ENCODE measurements at places on chromosomes 2 and 18.

GRCh38 chr2:69674316-69674670 lies 30.8 kb upstream of the AAK1 start:
- DNase-seq: no peak

- no peak for DNase-seq
These were observed 305.9 kb downstream of the ARHGAP15 start for GRCh38 chr2:143435131-143435530.

- peak; percentile 47 for DNase-seq
These were observed 15.1 kb downstream of the ST3GAL5 start for GRCh38 chr2:85873679-85874078.

DNA sequence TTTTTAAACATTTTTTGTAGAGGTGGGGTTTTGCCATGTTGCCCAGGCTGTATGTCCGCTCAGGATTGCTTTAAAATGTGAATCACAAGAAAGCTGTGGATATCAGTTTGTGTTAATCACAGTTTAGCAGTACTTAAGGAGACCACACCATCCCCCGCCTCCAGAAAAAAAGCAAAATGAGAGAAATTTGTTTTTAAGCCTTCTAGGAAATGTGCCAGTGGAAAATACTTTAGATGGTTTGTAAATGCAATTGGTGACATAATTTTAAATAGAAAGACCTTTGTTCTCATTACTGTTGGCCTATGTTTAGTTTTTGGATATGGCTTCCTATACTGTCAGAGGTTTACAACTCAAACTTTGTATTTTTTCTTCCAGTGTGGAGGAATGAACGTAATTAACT lies 27.0 kb downstream of the GCA start:
- DNase-seq: peak; percentile 16

GRCh38 chr18:51171625-51172259 lies 25.7 kb downstream of the MEX3C start:
- DNase-seq: no peak

GRCh38 chr18:46408334-46408987 lies 248.6 kb downstream of the LOXHD1 start:
- DNase-seq: no peak

GRCh38 chr2:118430510-118431164 lies 342.4 kb downstream of the INSIG2 start:
- peak; percentile 72 for DNase-seq

DNA sequence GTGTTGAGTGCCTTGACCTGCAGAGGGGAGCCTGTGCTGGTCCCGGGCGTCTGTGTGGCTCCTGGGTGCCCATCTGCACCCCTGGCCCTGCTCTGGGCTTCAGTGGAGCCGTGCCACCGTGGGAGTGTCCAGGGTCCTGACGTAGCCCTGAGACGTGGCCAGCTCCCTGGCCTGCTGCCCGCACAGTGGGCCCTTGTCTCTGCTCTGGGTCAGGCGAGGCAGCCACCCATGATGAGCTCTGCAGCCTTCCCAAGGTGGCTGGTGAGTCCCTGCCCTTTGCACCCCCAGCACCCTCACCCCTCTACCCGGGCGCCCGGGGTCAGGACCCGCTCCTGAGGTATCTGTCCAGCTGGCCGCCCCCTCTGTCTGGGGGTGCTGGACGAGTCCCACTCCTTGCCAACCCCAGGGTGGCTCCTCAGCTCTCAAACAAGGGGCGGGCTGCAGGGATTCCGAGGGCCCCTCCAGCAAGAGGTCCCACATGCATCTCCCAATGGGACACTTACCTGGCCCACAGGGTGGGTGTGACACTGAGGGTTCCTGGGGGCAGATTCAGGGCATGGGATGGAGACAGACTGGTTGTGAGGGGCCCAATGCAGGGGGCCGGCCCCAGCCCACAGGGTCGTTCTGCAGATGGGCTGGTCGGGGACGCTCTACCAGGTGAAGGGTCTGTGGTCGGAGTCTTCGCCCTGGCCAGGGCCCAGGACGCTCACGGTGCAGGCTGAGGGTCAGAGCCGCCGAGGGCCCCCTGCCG lies 2.4 kb downstream of the NEU4 start:
- no peak for DNase-seq

GRCh38 chr2:241741016-241741415 lies 6.6 kb downstream of the D2HGDH start:
- DNase-seq: no peak

GRCh38 chr2:181457741-181458425 lies 697 bp downstream of the ITGA4 start:
- DNase-seq: peak; percentile 54

DNA sequence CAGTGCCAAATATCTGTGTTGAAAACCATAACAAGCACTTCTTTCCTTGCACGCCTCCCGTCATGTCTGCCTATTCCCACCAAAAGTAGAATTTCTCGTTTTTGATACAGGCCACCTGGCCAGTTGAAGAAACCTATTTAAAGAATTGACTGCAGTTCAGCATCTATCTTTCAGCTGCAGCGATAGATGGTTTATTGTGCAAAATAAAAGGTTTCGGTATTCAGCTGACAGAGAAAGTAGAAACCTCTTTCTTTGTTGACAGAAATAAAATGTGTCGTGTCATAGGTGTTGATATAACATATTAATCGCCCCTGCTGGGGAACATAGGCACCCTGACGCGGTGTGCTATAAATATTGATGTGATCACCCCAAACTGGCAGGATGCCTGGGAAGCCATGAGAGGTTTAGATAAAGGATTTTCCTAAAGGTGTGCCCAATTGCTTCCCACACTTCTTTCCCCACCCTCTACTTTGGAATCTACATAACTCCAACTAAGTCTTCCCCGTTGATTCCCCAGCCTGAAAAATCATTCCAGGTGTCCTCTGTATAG lies 570.4 kb downstream of the CCDC85A start:
- DNase-seq: no peak

- DNase-seq: no peak
These were observed 101.2 kb upstream of the ASB18 start for GRCh38 chr2:236365258-236366048.

DNA sequence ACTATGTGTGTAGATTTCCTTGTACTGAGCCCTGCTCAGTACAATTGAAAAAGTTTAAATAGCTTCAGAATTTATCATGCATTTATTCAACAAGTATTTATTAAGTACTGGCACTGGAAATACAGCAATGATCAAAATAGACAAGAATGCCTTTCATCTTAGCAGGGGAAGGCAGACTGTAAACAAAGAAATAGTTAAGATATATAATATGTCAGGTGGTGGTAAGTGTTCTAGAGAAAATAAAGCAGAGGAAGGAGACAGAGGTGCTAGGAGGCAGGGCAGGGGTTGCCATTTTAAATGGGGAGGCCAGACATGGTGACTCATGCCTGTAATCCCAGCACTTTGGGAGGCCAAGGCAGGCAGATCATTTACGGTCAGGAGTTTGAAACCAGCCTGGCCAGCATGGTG lies 13.6 kb upstream of the LIPG start:
- peak; percentile 59 for DNase-seq

DNA sequence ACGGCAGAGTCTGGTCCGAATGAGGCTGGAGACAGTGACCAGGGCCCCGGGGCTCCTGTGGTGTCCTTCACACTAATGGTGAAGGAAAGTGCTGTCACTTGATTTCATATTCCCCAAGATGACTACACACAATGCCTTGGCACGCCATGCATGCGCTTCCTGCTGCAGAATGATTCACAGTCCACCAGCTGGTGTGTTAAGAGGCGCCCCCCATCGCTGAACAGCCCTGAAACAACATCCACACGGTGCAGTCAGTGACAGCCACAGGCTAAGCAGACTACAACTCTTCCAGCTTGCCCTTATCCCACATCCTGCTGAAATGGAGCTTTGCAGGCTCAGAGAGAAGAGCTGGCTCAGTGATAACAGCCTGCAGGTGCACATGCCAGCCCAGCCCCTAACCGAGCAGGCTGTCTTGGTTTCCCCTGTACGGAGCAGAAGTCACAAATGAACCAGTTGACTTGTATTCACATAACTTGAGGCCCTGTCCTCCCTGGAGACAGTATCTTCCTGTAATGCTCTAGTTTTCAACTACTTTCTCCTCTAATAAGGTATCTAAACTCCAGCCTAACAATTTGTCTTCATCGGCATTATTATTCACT lies 24.3 kb upstream of the CDH20 start:
- DNase-seq: no peak

GRCh38 chr2:120754067-120754960 lies 18.6 kb downstream of the GLI2 start:
- peak; percentile 51 for DNase-seq
